ENCODE measurements at places on chromosomes 2 and 18.

GRCh38 chr2:1318366-1319009 is 94.8 kb upstream of the TPO start:
- DNase-seq = no peak

- DNase-seq = no peak
Observed at GRCh38 chr2:21710496-21710895, 586.7 kb downstream of the TDRD15 start.

- DNase-seq = no peak
Observed at GRCh38 chr2:60512641-60513040, 40.8 kb downstream of the BCL11A start.

DNA sequence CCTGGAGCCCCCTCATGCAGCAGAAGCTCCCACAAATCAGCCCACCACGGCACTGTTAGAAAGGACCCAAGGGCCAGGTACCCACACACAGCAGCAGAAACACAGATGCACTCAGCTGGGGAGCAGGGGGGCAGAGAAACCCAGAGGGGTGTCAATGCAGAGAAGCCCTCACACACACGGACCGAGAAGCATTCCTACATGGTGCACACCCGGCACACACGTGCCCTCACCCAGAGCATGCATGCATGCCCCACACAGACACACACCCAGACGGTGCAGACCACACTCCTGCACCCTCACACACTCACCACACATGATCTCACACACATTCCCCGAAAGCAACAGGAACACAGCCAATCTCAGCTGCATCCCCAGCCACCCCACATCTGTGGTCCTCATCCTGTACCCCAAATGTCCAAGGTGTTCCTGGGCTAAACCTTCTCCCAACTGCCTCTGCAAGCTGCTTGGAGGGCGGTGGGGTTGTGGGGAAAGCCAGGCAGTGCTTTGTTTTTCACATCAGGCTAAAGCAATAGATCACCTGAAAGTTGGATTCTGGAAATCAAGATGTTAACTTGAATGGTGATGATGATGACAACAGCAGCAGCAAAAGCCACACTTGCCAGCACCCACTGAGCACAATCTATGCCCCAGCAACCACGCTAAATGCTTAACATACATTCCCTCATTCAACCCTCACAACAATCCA is 102.3 kb downstream of the ZFP36L2 start:
- DNase-seq = no peak

DNA sequence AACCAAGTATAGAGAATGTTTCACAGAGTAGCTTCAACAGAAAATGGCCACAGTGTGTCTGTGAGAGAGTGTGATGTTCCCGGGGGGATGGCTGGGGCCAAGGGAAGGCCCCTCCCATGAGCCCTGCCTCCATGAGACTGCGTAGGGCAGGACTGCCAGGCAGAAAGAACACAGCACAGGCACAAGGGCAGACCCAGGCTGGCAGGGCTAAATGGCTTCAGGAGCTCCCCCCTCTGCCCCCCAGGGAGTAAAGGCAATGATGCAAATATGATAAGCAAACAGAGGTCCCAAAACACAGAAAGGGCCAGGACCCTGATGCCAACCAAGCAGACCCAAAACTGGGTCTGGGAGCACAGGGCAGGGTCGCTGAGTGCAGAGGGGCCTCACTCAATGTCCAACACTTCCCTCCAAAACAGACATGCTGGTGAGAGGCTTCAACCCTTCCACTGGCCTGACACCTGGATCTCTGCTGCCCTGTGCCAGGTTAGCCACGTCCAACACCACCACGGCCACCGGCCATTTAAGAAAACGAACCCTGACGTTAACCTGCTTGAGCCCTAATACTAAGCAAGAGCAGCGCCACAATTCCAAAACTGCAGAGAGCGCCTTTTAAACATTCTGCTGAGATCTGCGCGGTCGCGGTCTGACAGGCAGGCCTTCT is 90.3 kb downstream of the HDAC4 start:
- DNase-seq = no peak

- no peak for DNase-seq
Observed at GRCh38 chr18:79950515-79951341, 725 bp downstream of the SLC66A2 start.

DNA sequence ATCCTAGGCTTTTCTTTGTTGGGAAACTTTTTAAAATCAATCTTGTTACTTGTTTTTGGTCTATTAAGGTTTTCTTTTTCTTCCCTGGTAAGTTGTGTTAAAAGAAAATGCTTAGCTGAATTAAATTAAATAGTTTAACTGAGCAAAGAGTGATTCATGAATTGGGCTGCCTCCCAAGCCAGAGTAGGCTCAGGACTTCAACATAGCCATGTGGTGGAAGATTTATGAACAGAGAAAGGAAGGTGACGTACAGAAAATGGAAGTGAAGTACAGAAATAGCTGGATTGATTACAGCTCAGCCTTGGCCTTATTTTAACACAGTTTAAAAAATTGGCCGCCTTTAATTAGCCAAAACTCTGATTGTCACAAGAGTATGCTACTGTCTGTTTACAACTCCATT is 27.9 kb upstream of the GALNT5 start:
- peak; percentile 83 for DNase-seq

- DNase-seq = no peak
Observed at GRCh38 chr2:16691261-16691660, 25.6 kb upstream of the CYRIA start.

- DNase-seq = no peak
Observed at GRCh38 chr2:168416555-168416954, 39.5 kb upstream of the CERS6 start.

GRCh38 chr18:26703170-26703930 is 155.0 kb upstream of the KCTD1 start:
- DNase-seq = no peak

DNA sequence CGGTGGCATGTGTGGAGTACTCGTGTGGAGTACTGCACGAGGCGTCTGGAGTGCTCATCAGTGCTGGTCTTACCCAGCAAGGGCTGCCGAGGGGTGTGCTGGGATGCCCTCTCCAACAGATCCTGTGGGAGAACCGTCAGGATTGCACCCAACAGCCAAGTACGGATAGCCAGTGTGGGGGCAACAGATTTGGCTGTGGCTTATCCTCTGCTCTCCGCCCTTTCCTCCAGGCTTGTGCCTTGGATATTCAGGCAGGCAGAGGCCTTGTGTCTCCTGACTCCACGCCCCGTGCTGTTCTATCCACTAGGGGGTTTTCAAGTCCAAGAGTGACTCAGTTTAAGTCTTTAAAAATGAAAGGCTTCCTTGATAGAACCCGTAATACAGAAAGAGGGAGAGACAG is 321.0 kb upstream of the HS6ST1 start:
- DNase-seq = no peak

DNA sequence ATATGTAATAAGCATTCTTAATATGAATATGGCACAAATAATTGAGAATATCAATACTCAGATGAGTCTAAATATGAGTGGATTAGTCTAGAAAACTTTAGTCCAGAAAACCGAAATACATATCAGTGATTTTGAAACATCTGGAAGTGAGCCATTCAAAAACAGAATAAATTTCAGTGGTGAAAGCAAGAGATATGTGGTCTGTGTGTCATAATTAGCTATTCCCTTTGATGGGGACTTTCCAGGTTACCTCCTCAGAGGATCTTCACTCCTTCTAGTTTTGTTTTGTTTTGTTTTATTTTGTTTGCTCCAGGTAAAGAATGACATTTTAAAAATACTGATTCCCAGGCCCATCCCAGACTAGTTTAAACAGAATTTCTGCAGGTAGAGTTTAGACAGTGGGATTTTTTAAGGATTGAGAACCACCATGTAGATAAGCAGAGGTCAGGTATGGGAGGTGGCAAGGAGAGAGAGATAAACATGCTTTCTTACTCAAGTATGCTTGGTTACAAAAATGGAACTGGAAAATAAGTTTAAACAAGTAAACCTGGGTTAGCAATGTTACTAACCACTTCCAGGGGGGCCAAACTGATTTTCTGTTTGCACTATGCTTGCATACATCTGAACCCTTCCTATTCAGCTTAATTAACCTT is 70.7 kb downstream of the NABP1 start:
- DNase-seq = no peak

GRCh38 chr2:235049069-235049468 is 97.3 kb downstream of the SH3BP4 start:
- DNase-seq = no peak

DNA sequence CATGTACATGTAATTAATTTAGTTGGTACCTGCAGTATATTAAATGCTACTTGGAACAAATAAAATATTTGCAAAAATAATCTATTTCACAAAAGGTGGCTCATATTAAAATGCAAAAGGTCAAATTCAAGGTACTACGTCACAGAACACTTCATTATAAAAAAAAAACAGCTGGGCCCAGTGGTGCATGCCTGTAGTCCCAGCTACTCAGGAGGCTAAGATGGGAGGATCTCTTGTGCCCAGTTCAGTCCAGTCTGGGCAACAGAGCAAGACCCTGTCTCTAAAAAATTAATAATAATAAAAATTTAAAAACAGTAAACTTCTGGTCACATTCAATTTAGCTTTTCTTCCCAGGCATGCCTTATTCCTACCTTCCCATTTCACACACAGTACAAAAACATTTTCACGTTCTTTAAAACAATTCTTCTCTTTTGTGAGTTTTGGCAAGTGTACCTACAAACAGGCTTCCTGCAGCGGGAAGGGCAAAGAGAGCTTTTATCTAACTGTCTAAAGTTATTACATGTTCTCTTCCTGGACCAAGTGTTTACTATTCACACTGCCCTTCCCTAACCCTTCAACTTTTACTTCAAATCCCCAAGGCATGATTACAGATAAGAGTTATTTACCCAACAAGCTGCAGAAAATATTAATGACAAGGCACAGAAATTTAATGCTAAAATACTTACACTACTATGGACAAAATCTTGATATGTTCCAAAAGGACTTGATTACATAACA is 10.7 kb downstream of the BAZ2B start:
- no peak for DNase-seq

- peak; percentile 61 for DNase-seq
Observed at GRCh38 chr18:70195852-70196434, 9.5 kb downstream of the RTTN start.

DNA sequence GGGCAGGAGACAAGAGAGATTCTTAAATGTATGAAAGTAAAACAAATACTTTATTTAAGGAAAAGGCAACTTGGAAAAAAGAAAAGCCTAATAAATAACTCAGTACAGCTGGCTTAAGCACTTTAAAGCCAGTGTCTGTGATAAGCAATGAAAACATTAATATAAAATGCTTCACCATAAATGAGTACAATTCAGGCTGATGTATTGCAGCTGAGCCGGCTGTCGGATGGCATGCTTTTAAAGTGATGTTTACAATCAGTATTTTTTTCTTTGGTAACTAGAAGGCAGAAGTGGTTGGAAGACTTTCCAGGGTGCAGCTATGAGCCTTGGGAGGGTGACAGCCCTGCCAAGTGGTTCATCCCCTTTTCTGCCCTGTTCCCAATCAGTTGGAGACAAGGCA is 58.7 kb upstream of the CELF4 start:
- no peak for DNase-seq

DNA sequence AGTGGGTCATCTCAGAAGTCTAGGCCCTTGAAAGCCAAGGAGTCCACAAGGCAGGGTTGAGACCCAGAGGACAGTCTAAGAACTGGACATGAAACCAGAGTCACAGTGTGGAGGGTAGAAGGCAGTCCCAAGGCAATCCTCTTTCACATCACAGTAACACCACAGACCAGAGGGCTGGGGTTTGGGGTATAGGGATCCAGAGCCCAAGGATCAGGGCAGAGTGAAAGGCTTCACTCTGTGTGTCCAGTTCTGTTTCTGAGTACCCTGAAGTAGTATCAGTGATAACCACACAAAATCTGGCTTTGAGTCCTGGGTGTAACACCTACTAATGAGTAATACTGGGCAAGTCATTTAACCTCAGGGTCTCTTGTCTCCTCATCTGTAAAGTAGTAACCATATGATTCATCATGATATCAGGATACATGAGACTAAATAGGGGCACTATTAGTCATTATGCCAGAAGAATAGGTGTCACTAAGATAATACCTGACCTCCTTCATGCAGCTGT is 91.0 kb downstream of the ICA1L start:
- DNase-seq = peak; percentile 80

DNA sequence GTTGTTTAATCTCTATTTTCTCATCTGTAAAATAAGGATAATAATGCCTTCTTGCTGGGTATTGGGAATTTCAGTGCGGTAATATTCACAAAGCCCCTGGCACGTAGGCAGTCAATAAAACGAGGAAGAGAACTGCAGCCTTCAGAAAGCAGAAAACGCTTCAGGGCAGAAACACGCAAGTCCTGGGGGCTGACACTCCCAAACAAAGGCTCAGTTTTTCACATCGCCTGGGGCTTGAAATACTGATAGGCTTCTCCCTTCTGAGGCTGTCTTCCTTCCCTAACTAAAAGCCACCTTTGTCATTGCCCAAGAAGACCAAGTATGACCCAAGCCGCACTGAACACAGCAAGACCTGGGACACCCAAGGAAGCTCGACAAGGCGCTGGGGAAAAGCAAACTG is 32.4 kb downstream of the TMEM177 start:
- no peak for DNase-seq

DNA sequence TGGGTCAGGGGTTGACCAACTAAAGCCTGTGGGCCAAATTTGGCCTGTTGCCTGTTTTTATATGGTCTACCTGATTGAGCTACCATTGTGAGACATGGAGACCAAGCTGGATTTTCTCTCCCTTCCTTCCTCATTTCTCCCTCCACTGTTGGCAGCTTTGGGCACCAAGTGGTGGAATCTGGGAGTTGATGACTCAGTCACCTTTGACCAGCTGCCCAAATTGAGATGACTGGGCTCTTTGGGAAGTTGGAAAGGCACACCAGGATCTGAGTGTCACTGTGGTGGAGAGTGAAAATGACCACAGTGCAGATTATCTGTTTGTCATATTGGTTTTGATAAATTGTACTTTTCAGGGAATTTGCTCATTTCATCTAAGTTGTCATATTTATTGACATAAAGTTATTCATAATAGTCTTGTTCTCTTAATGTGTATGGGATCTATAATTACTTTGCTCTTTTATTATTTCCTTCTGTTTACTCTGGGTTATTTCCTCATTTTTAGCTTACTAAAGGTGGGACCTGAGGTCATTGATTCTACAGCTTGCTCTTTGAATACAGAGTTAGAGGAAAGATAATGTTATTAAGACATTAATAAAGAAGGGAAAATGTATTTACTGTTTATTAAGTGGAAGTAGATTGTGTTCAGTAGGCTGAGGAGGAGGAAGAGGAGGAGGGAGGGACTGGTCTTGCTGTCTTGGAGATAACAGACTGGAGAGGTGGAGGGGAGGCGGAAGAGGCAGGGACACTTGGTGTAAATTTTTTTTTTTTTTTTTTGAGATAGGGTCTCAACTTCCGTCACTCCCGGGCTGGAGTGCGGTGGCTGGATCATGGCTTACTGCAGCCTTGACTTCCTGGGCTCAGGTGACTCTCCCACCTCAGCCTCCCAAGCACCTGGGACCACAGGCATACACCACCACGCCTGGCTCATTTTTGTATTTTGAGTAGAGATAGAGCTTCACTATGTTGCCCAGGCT is 31.8 kb downstream of the AGFG1 start:
- DNase-seq = peak; percentile 78

- no peak for DNase-seq
Observed at GRCh38 chr18:4789506-4789905, 334.4 kb upstream of the DLGAP1 start.

GRCh38 chr2:205758051-205758450 is 75.8 kb downstream of the NRP2 start:
- DNase-seq = peak; percentile 72

GRCh38 chr18:21315741-21316197 is 73.7 kb downstream of the GREB1L start:
- no peak for DNase-seq

Data from HFFc6 (cell line).